ENCODE measurements at places on chromosomes 16 and 17. TPM values are rescaled to one million over a fixed set of nuclear protein-coding genes. Genes with fewer than 3 reads are reported as not detected.

DNA sequence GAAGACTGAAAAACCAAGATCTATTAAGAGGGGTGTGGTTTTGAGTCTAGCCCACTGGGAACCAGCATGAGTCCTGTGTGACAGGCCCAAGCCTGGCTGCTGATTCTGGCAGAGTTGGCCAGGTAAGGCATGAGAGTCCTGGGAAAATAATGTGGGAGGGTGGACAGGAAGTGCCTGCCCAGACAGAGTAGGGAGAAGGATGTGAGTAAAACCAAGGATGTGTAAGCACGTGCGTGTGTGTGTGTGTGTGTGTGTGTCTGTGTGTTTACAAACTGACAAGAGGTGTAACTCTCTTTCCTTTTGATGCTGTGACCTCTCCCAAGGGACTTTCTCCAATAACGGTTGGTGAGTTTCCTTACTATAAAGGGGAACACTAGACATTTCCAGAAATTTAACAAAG lies 15.6 kb upstream of the TEX2 start:
- no peak for DNase-seq

- DNase-seq = no peak
These were observed 59.9 kb downstream of the MPRIP start for GRCh38 chr17:17102176-17102575.

- no peak for DNase-seq
These were observed 22.3 kb upstream of the HSBP1 start for GRCh38 chr16:83785455-83785854.

- DNase-seq = no peak
These were observed at the start of gene HSF5 for GRCh38 chr17:58487589-58488427. TSS of gene HSF5 (minus strand) at chr17:58488408. CDS start at chr17:58488274, 134 bp downstream.

GRCh38 chr17:82952019-82952418 lies 112.2 kb upstream of the ZNF750 start:
- DNase-seq = no peak

- DNase-seq = no peak
These were observed 66.1 kb upstream of the FOXF1 start for GRCh38 chr16:86444261-86444660.

The DOC2B gene
- total RNA-seq = 35.1 TPM

The ST6GALNAC1 gene
- total RNA-seq = 0.82 TPM
